ENCODE measurements at places on chromosomes 7 and 10.

- no peak for DNase-seq
These were observed 24.0 kb downstream of the LRRC20 start for GRCh38 chr10:70358446-70358845.

- DNase-seq, result no peak
These were observed 558 bp downstream of the TCTN3 start for GRCh38 chr10:95693071-95693667.

GRCh38 chr10:69633673-69634635 is 3.9 kb downstream of the FAM241B start:
- no peak for DNase-seq

GRCh38 chr7:135158141-135158655 is 10.3 kb downstream of the TMEM140 start:
- no peak for DNase-seq

- no peak for DNase-seq
These were observed 258.2 kb downstream of the GLI3 start for GRCh38 chr7:41978858-41979257.

DNA sequence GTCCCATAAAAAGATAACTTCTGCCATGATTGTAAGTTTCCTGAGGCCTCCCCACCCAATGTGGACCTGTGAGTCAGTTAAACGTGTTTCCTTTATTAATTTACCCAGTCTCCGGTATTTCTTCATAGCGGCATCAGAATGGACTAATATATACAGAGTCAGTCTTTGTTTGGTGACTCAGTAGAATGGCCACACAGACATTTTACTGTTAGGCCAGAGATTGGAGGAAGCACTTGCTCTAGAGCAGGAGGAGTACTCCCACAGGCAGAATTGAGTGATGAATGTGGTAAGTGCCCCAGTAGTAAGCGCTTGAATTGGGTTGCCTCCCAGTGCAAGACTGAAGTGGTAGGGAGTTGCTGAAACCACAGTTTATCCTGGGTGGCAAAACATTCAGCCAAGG is 149.5 kb upstream of the SMIM30 start:
- DNase-seq, result no peak

DNA sequence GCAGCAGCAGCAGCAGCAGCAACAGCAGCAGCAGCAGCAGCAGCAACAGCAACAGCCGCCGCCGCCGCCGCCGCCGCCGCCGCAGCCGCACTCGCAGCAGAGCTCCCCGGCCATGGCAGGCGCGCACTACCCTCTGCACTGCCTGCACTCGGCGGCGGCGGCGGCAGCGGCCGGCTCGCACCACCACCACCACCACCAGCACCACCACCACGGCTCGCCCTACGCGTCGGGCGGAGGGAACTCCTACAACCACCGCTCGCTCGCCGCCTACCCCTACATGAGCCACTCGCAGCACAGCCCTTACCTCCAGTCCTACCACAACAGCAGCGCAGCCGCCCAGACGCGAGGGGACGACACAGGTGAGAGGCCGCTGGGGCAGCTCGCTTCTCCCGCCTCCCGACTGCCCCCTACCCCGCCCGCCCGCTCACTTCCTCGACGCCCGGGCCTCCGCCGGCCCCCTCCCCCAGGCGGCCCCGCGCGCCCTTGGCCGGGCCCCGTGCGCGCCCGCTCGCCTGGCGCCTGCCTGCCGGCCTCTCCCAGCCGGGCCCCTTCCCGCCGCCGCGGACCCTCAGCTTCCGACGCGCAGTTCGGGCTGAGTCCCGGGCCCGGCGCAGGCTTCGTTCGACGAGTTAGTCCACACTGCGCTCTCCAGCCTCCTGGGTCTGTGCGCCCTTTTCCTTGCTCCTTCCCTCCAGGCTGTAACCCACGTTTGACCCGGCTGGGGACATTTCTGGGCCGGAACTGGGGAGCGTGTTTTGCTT is 882 bp downstream of the DLX6 start:
- DNase-seq, result peak; percentile 24

- DNase-seq, result no peak
These were observed 86.6 kb downstream of the ABLIM1 start for GRCh38 chr10:114571316-114571999.

- no peak for DNase-seq
These were observed 55.6 kb upstream of the SEMA3E start for GRCh38 chr7:83704564-83704963.

DNA sequence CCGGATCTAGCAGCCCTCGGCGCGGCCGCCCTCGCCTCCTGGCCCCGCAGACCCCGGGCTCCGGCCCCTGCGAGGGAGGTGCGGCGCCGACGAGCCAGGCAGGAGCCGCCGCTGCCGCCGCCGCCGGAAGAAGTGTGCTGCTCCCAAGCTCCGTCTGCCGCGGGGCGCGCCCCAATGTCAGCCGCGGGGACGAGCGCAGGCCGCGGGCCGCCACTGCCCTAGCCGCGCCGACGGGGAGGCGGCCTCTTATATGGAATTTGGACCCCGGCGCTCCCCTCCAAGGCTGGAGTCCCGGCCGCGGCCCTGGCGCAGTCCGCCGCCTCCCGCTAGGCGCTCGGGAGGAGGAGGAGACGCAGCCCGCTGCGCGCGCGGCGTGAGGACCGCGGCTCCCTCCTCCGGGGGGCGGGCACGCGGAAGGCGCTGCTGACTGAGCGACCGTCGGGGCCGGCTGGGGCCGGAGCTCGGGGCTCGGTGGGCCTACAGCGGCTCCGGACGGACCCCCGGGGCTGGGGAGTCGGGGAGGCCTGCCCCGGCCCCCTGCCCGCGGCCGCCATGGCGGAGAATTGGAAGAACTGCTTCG is at the start of gene TRIM8:
Gene TRIM8 (plus strand): TSS at position 414 of the 580 bp plus-strand sequence. CDS start 139 bp downstream, at position 553.
- DNase-seq, result peak; percentile 37

GRCh38 chr7:123783820-123784219 is 35.0 kb upstream of the WASL start:
- no peak for DNase-seq

All from CD4-positive, alpha-beta T cell (primary cell).